LHCN-M2 (cell line): ENCODE measurements at places on chromosomes 6 and 20.
A peak's percentile ranks its signal among the peaks of the same experiment; 100 is the strongest.

GRCh38 chr6:107488174-107488874 is 1.6 kb upstream of the SOBP start:
- DNase-seq, result no peak

- DNase-seq, result no peak
Observed at GRCh38 chr20:52799130-52799529, 173.0 kb upstream of the TSHZ2 start.

GRCh38 chr6:160775792-160776580 is 73.9 kb downstream of the PLG start:
- DNase-seq, result no peak

DNA sequence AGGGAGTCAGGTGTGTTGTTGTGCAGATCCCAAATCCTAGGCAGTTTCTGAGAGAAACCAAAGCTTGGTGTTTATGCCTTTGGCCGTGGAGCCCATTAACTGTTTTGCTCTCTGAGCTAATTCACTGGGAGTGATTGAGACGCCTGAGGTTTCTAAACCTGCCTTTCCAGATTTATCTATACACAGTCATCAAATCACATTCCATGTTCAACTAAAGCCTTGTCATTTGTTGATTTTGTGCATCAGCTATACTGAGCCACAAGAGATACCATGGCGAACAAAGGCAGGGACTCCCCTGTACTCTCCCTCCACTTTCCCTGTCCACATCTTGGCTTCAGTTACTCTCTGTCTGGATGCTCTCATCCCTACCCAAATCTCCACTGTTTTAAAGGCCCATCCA is 229.7 kb upstream of the PMEPA1 start:
- no peak for DNase-seq

GRCh38 chr6:130407032-130407431 is 41.2 kb downstream of the TMEM200A start:
- DNase-seq, result no peak

DNA sequence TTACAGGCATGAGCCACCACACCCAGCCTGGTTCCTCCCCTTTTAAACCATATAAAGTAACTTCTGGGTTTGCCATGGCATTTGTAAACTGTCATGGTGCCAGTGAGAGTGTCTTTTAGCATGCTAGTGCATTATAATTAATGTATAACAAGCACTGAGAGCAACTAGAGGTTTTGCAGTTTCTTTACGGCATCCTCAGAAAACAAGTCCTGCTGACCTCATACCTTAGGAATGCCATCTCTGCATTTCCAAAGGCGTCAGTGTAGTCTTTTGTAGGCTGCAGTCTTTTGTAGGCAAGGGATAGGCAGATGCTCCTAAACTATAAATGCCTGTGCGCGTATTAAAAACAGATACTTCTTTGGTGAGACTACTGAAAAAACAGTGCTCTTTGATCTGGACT is 75.0 kb upstream of the EZR start:
- peak; percentile 68 for DNase-seq

DNA sequence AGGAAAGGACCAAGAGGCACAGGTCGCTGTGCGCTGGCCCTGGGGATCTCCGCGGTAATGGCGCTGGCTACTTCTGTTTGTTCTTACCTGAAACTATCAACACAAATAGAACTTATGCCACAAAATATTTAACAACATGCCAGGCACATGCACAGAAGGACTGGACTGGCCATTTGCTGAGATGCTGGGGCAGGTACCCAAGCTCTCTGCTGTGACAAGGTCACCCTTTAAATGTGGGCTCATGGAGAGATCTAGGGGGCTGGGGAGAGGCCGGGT is 28.0 kb upstream of the PXDC1 start:
- DNase-seq, result no peak

- no peak for DNase-seq
Observed at GRCh38 chr6:133040803-133041419, 200.2 kb upstream of the EYA4 start.

- DNase-seq, result no peak
Observed at GRCh38 chr6:138685257-138685656, 88.3 kb upstream of the CCDC28A start.

GRCh38 chr6:142695016-142695415 is 250.0 kb downstream of the HIVEP2 start:
- no peak for DNase-seq

DNA sequence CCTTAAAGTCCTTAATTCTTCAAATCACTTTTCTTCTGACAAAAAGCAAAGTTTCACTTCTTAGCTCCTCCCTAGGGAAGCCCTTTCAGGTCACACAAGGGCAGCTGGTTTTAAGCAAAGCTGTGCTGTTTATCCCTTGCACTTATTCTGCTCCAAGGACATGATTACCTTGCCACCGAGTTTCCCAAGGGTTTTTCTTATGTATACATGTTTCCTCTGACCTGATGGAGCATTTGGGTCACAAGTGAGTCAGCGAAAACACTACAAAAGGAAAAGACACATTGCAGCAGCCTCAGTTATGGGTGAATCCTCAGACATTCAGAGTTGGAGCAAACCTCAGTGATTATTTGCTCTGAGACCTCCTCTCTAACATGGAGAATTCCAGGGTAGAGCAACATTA is 26.6 kb upstream of the ILRUN start:
- peak; percentile 20 for DNase-seq

DNA sequence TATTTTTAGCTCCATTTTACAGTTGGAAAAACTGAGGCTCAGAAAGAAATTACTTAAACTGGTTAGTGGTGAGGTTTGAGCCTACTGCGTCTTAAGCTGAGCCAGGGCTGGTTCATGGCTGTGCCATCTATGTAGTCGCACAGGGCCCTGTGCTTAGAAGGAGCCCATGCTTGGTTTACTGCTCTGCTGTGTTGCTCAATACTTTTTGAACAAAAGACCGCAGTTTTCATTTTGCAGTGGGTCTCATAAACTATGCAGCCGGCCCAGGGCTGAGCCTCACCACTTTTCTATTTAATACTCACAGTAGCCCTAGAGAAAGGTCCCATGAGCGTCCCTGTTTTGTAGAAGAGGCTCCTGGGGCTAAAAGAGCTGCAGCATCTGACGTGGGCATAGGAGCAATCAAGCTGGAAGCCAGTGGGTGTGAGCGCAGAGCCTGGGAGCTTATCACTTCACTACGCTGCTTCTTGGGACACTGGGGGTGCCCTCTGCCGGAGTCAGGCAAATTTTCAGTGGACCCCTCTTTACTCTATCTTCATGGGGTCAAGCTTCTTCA is 501 bp downstream of the SIRPB2 start:
- DNase-seq, result no peak

GRCh38 chr6:167140589-167141474 is 16.9 kb downstream of the GPR31 start:
- peak; percentile 1 for DNase-seq

GRCh38 chr6:15312500-15312899 is 66.6 kb downstream of the JARID2 start:
- peak; percentile 22 for DNase-seq

GRCh38 chr6:111793711-111794111 is 79.5 kb downstream of the FYN start:
- DNase-seq, result no peak
